Activated CD4-positive, alpha-beta memory T cell treated with anti-CD3 and anti-CD28 coated beads, Interleukin-2, amount 10 ng/mL, durations not matched to agents 7 days and 5 days (primary cell): ENCODE measurements at places on chromosomes 12 and 14.

DNA sequence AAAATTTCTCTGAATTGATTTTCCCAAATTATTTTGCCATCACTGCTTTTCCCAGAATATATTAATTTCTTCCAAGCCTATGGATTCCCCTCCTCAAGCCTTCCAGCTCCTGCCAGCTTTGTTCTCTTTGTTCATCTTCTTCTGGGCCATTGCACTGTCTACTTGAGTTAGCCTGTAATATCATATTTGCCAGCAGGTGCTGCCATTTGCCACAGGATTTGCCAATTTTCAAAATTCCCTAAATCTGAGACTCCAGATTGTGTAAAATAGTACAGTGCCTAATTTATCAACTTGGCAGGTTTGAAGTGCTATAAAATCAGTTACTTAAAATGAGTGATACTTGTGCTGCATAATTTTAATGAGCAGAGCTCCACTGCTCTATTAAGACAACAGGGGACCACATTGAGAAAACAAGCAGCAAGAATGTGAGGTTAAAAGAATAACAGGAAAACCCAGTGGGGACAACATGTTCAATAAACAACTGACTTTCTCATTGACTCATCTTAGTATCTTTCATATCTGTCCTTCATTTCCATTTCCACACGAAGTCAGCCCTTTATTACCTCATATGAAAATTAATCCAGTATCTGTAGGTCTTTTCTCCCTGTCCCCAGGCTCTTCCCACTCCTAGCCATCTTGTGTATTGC is 84.6 kb upstream of the CCDC196 start:
- no peak for DNase-seq

DNA sequence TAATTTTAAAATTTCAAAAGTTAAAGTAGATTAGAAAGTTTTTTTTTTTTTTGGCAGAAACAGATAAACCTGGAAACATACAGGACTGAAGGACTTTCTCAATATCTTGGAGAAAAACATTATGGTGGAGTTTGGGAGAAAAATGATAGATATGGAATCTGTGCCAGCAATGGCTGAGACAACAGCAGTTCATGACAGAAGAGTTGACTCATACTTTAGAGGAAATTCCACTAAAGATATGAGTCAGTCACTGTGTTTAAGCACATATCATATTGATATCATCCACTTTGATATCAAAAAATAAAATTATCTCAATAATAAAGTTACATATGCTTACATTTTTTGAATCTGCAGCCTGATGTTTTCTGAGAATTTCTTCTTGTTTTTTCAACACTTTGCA is 193.9 kb upstream of the OR4E1 start:
- no peak for DNase-seq

- no peak for DNase-seq
Observed at GRCh38 chr12:69101505-69101904, 137.9 kb upstream of the CPSF6 start.

DNA sequence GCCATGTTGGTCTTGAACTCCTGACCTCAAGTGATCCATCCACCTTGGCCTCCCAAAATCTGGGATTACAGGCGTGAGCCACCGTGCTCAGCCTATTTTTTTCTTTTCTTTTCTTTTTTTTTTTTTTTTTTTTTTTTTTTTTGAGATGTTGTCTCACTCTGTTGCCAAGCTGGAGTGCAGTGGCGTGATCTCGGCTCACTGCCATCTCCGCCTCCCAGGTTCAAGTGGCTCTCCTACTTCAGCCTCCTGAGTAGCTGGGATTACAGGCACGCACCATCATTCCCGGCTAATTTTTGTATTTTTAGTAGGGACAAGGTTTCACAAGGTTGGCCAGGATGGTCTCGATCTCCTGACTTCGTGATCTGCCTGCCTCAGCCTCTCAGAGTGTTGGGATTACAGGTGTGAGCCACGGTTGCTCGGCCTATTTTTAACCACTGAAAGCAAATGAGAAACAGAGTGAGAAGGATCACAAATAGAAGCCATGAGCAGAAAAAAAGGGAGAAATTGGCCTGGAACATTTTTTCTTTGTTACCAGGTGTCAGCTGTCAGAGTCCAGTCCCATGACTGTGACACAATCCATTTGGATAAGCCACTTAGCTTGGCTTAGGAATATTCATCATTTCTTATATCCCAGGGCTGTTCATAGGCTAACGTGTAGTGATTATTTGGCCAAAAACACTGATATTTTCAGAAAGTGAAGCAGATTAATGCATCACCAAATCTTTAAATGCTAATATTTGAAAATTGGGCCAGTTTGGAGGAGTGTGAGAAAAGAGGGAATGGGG is 7.9 kb upstream of the NFKBIA start:
- no peak for DNase-seq

DNA sequence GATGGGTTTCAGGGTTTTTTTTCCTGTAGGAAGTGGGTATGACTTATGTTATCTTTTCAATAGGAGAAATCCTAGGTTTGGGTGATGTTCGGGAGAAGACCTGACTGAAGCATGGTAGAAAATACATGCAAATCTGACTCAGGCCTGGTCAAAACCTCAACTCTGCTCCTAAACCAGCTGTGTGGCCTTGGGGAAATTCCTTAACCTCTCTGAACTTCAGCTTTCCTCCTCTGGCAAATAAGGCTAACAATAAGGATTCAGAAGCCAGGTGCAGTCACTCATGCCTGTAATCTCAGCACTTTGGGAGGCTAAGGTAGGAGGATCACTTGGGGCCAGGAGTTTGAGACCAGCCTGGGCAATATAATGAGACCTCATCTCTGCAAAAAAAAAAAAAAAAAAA is 148.5 kb downstream of the PHETA1 start:
- DNase-seq = no peak

DNA sequence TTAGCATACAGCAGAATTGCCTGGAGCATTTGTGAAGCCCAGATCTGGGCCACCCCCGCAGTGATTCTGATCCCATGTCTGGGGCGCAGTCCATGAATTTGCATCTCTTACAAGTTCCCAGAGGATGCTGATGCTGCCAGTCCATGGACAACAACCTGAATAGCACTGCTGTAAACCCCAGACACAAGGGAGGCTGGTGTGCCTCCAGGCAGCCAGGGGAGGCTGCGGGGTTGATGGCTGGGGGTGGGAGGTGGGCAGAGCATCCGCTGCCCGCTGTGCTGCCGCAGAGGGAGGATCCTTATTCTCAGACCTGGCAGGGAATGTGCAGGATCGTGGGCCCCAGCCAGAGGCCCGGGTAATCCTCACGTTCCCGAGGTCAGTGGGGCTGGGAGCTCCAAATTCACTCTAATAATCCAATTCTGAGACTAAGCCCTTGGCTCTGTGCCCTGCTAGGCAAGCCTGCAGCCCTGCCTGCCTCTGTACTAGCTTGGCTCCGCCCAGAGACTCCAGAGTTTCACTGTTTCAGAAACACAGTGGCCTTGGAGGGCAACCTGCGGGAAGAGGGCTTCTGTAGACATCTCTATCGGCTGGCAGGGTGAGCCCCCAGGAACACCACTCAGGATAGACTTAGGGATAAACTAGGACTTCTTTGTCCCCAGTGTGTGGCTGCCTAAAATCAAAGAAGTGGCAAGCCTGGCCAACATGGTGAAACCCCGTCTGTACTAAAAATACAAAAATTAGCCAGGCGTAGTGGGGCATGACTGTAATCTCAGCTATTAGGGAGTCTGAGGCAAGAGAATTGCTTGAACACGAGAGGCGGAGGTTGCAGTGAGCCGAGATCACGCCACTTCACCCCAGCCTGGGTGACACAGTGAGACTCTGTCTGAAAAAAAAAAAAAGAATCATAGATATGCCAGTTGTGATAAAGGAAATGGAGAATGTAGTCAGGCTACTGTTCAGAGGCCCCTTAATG is 17.8 kb upstream of the MLEC start:
- no peak for DNase-seq

DNA sequence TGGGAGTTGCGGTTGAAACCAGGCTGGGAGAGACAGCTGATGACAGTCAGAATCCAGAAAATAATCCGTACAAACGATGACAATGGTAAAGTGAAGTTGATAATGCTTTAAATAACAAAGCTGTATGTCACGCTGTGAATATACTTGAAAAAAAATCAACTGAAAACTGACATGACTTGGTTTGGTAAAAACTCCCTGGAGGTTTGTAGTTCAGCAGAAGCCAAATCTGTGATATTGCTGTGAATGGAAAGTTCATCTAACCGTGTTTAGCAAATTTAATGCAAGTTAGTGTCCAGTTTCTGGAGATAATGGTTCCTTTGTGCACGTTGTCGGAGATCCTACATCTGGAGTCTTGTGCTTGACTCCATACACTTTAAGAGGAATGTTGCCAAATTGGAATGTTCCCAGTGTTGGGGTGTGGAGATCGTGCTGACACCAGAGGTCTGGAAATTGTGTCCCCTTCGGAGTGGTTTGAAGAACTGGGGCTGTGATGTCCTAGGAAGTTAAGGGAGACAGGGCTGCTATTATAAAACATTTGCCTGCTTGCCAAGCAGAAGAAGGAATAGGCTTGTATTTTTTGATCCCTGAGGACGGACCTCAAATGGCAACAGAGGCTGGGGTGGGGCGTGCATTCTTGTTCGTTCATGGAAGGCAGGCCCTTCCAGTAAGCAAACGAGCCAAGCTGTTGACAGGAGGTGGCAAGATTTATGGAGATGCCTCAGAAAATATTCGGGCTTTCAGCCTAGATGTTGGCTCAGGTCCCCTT is 30.6 kb downstream of the PPFIBP1 start:
- DNase-seq = no peak

- DNase-seq = no peak
Observed at GRCh38 chr14:77175843-77176242, 5.8 kb upstream of the TMEM63C start.

GRCh38 chr14:65359503-65359902 is 53.0 kb upstream of the FUT8 start:
- no peak for DNase-seq

- no peak for DNase-seq
Observed at GRCh38 chr14:75289840-75290388, 11.3 kb downstream of the FOS start.

DNA sequence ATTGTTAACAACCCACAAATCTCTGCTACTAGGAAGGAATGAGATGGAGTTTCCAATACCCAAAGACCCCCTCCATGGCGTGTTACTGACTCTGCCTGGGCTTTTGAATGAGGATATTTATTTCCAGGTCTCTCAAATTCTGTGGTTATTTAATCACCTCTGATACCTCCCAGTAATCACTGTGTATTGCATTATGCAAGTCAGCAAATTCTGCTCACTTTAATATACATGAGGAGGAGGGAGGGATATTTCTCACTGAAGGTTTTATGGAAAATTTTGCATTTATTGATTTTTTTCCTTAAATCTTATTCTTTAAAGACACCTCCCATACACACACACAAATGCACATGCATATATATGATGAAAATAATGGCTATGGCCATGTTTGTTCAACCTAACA is 962.9 kb downstream of the VRK1 start:
- no peak for DNase-seq

- no peak for DNase-seq
Observed at GRCh38 chr14:68495101-68496039, 297.5 kb downstream of the ZFP36L1 start.

- DNase-seq = no peak
Observed at GRCh38 chr14:92756446-92756845, 8.0 kb upstream of the LGMN start.

DNA sequence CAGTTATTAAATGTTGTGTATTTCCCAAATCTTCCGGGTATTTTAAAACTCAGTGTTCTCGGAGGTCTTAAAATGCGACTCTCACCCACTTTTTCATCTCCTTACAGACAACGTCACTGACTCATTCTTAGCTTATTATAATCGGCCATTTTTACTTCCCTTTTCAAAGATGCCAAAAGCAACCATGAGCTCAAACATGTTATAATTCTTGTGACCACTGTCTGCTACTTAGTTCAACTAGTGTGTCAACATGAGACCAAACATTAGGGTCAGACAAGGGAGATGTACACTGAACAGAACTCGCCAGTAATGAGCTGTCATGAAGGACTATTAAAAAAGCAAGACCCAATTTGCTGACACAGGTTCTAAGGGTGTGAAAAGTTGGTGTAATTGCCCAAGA is 4.2 kb upstream of the GRIP1 start:
- no peak for DNase-seq

- no peak for DNase-seq
Observed at GRCh38 chr14:52032204-52032801, 36.6 kb downstream of the NID2 start.

DNA sequence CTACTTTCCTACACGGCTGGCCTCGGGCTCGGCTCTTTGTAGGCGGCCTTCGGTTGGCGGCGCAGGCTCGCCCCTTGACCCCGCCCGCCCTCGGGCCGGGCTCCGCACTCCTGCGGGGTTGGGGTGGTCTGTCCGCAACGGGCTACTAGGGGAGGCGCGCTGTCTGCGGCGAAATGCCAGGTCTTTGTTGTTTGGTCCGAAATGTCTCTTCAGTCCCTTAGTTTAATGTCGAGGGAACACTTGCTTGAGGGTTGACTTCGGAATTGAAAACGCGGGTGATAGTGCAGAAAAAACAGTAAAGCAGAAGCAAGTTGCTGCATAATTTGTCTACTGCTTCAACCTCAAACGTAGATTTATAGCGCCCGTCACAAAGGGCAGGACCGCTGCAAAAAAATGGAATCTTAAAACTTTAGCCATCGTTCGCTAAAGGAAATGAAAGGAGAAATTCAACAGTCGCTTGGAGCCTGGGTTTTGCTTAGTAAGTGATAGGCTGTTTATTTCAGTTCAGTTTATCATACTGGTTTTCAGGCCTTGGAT is 390 bp downstream of the JKAMP start:
- no peak for DNase-seq

DNA sequence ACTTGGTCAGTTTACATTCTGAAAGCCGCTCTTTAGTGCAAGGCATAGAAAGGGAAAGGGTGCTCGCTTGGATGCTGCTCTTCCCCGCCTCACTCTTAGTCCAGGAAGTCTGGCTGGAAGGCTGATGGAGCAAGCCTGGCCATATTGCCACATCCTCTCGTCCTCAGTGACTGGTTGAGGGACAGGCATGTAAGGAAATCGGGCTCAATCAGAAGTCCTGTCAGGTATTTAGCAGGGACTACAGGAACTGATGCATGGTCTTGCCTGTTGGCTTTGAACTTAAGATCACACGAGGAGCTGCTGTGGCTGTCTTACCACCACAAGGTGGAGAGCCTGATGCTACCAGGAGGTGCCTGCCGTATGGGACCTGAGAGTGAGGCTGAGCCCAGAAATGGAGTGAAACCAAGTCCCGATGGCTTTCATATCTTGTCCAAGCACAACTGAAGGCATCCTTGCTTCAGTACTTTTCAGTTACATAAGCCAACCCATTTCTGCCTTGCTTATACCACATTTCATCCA is 10.7 kb upstream of the C12orf75 start:
- no peak for DNase-seq

DNA sequence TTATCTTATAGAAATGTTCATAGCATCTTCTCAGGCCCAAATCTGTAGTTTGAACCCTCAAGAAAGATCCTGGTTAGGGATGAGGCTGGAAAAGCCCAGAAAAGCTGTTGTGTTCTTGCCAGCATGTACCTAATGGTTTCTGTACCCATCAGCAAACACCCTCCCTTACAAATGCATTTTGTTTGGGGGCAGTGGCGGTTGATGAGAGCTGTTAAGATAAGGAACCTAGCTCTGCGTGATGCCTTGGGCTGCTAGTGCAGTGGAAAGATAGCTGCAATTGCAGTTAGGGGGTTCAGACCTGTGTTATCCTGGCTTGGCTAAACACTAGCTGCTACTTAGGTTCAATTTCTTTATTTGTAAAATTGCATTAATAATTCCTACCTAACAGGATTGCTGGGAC is 3.6 kb downstream of the TPH2 start:
- no peak for DNase-seq
